Activated CD4-positive, alpha-beta T cell treated with anti-CD3 and anti-CD28 coated beads, Interleukin-2, Interleukin-4, amounts not matched to agents 100 ng/mL and 50 ng/mL, durations not matched to agents 16 hours and 8 hours (primary cell): ENCODE measurements at places on chromosomes 4 and X.

- DNase-seq, result no peak
Observed at GRCh38 chr4:7865533-7865932, 74.1 kb downstream of the AFAP1 start.

DNA sequence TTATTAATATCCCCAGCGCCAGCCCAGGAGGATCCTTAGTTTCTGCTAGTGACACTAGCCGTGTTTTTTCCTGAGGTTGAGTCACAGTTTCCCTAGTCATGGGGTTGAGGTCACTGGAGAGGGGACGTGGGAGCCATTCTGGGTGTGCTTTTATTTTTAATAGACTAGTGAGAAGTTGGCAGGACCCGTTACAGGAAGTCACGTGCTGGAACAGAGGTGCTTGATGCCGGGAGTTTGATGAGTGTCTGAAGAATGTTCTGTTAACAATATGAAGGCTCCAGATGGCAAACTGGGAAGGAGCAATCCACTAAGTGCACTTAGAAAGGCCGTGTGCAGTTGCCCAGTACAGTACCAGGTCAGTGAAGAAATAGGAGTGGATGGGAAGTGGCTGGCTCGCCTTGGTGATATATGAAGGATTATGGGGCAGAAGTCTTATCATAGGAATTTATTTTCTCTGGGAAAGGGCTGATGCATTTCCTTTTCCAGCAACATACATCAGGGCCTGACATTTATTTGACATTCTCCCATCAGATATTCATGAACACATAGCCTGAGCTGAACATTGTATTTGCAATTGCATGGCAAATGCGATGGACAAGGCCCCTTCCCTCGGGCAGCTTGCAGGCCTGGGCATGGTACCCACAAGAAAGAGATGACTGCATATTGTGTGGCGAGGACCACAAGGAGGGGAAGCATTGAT, 291.8 kb downstream of the FBXW7 start:
- DNase-seq, result no peak

DNA sequence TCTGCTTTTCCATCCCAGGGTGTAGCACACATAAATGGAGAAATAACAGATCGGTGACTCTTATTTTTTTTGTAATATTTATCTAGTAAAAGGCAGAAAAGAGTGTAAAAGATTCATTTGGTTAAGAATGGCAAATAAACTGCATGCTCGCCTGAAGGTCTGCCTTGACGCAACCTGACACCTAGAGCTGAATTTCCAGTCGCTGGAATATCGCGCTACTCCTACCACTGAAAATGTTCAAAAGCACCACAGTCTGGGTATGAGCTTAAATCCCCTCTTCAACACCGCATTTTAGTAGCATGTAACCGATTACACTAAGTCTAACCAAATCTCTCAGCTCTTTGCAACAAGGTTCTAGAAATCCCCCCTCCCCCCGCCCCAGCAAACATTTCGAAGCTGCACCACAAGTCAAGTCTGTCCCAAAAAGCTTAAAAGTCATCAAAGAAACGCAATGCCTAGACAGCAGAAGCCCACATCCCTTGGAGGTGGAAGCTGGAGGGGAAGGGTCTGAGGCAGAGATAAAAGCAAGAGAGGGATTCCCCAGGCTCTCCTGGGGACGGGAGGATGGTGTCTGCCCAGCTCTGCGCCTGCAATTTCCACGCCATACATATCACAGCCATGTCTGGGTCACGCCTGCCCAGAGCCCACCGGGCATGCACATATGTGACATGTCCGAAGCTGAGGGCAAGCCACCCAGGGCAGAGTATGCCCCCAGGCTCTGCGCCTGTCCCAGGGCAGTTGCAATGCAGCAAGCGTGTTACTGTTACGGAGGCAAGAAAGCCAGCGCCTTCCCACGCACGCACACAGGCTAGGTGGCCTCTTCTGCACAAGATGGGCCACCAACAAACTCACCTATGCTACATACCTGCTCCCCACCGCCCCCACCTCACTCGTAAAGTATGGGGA, 1.4 kb downstream of the FGF13 start:
- DNase-seq, result no peak

GRCh38 chr4:13980317-13981310, 353.1 kb upstream of the BOD1L1 start:
- DNase-seq, result no peak

GRCh38 chrX:119516157-119516702, 48.0 kb downstream of the SLC25A5 start:
- DNase-seq, result peak; percentile 72

DNA sequence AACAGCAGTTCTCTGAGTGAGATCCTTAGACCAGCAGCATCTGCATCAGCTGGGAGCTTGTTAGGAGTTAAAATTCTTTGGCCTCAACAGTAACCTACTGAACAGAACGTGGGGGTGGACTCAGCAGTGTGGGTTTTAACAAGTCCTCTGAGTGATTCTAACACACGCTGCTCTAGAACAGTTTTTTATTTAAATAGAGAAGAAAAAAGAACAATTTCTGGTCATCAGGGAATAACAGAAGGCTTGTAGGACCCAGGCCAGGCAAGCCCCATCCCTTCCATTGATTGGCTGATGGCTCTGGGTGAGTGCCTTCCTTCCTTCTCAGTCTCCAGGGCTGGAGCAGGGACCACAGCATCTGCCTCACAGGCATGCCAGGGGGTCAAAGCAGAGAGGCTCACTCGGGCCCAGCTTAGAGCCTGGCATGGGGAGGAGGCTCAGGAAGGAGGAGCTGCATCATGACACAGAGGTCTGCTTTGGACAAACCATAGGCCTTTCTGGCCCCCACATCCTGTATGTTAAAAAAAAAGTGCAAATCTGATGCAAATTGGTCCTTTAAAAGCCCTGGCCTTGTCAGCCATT, 56.7 kb downstream of the JAKMIP1 start:
- DNase-seq, result no peak

DNA sequence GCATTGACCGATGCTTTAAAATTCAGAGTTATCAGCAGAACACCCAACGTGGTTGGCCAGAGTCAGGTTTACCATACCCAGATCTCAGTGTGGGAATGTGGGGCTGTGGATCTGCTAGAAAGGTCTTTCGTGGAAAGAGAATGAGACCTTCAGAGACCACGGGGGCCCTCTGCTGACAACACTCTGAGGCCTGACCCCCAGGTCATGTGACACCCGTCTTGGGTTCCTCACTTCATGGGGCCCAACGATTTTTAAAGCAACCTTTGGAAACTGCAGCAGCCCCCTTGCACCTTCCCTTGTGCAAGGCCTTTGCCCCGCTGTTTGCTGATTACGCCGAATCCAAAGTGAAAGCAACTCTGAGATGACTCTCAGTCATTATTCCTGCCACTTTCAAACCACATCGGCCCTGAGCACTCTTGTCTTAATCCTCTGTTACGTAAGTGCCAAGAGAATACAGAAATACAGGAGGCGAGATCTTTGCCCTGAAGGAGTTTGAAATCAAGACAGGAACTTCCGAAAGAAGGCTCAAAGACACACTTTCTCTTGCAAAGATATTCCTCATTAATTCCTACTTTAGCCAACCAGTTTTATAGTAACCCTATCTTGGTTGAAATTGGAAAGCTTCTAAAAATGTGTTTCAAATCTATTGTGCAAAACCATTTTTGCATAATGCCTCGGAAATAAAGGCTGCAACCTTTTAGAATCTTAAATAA, 88.3 kb downstream of the EVC2 start:
- no peak for DNase-seq

DNA sequence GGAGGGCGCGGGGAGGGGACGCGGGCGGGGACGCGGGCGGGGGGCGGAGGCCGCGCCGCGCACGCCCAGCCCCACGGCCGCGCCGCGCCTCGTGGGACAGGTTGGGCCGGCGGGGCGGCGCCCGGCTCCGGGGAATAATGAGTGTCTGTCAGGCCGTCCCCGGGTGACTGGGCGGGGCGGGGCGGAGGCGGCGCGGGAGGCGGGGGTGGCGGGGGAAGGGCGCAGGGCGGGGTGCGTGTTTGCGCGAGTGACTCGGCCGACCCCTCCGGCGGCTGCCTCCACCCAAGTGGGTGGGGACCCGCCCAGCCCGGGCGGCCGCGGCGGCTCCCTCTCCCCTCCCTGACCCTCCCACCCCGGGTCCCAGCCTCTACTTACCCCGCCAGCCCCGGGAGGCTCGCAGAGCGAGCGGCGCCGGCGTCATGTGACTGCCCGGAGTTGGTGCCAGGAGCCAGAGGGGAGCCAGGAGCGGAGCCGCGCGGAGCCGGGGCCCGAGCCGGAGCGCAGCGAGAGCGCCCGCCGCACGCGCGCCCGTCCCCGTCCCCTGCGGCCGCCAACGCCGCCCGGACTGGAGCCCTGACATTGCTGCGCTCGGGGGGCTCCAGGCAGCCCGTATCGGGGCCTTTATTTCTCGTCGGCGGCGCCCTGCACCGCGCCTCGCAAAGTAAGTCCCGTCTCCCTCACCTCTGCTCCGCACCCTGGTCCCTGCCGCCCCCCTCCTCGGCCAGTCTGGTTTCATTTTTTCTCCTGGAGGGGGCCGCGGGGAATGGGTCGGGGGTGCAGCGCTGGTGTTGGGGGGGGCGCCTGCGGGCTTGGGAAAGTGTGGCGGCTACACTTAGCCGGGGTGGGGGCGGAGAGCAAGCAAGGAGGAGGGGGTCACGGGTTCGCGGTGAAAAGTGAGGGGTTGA, at the start of gene KLF3:
Gene KLF3 (plus strand): TSS at position 399 of the 905 bp plus-strand sequence. CDS start 16,427 bp downstream, outside the sequence.
- peak; percentile 87 for DNase-seq

DNA sequence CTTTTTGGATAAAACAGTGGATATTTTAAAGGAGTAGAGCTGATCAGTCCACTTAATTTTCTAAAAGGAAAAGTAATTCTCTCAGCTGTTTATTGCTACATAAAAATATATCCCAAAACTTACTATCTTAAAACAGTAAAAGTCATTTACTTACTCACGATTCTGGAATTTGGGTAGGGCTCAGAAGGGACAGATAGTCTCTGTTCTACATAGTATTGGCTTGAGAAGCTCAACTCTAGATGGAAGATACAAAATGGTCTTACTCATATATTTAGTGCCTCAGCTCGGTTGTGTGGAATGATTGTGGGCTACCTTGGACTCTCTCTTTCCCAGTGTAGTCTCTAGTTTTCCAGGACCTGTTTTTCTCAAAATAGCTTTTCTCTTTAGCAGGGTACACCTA, 691.5 kb upstream of the POU3F4 start:
- DNase-seq, result no peak

- DNase-seq, result no peak
Observed at GRCh38 chr4:168908851-168909273, 101.2 kb downstream of the CBR4 start.

- no peak for DNase-seq
Observed at GRCh38 chr4:122898370-122899150, 23.8 kb downstream of the NUDT6 start.

- no peak for DNase-seq
Observed at GRCh38 chrX:8632924-8633323, 99.0 kb downstream of the ANOS1 start.

DNA sequence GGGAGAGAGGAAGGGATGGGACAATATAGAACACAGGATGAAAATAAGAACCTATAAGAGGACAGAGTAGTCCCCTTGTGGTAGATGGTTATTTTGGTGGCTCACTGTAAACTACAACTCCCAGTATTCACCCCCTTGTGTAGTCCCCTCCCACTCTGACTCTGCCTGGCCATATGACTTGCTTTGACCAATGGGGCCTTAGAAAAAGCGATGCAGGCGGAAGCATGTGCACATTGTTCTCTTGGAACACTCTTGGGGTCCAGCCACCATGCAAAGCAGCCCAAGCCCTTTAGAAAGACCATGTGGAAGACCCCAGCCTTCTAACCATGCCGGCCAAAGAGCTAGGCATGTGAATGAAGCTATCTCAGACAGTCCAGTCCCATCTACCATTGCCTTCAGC, 415.0 kb downstream of the BCOR start:
- DNase-seq, result no peak

DNA sequence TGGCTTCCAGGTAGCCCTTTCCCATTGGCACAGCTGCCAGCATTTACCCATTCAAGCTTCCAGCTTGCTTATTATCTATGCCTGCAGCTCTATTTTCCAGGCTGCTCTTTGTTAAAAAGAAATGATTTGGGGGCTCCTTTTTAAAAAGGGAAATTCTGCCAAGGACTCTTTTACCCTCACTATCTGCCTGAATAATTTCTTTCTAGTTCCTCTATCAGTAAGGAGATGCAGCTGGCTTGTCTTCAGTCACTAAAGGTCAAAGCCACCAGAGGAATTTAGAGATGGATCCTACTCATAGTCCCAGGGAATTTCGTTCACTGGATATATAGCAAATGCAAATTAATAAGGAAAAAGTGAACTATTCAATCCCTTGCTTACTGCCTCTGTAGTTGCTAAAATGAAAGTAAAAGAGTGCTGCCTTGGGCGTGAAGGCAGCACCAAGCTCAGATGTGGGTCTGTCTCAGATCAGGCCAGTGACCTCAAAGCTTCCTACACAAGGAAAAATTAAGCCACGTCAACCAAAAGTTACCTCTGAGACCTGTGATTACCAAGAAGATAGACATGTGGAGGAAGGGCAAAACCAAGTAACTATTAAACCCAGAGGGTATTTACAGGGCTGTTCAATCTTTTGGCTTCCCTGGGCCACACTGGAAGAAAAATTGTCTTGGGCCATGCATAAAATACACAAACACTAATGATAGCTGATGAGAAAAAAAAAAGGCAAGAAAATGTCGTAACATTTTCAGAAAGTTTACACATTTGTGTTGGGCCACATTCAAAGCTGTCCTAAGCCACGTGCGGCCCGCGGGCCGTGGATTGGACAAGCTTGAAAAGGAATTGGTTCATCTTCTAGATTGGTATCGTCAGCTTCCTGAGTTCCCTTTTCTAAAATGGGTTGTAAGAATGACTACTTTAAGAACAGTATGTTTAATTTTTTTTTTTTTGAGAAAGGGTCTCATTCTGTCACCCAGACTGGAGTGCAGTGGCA, 5.3 kb downstream of the ARSF start:
- DNase-seq, result no peak

- no peak for DNase-seq
Observed at GRCh38 chr4:40240040-40240653, 43.3 kb downstream of the RHOH start.

DNA sequence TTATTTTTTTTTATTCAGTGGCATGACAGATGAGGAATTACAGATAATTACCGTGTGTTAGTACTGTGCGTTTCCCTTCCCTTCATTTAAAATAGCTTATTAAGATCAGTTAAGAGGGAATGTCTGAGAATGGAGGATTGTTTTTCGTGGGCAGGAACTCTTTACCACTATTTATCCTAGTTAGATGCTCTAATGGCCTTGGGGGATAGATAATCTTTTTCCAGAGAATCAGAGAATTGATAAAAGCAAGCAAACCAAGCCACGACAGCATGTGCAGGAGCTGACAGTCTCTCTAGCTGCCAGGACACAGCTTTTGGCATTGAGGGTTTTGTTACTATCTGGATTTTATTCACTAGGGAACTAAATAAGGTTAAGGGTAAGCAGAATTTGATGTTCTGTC, 128.7 kb downstream of the DCLK2 start:
- no peak for DNase-seq

GRCh38 chr4:88860586-88860985, 163.0 kb upstream of the NAP1L5 start:
- DNase-seq, result no peak

DNA sequence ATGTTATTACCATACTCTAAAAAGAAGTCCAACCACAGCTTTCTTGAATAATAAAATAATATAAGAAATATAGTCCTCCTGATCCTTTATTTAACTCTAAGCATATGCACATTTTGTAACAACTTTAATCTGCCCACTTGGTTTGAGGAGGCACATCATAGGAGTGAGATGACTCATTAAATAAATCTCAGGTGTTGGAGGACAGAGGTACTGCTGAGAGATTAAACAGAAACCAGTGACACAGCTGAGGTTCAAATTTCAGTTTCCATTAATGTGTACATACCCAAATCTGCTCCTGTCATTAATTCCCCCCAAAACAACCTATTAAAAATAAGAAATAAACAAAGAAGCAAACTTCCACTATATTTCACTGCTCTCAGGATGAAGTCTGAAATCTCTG, 211.0 kb downstream of the KCTD8 start:
- DNase-seq, result no peak
